HT-29 (cell line): ENCODE measurements at places on chromosomes 12 and 14. TPM values are rescaled to one million over a fixed set of nuclear protein-coding genes. Genes with fewer than 3 reads are reported as not detected.

GRCh38 chr14:36426836-36427235 is 93.2 kb downstream of the NKX2-1 start:
- DNase-seq, result no peak

DNA sequence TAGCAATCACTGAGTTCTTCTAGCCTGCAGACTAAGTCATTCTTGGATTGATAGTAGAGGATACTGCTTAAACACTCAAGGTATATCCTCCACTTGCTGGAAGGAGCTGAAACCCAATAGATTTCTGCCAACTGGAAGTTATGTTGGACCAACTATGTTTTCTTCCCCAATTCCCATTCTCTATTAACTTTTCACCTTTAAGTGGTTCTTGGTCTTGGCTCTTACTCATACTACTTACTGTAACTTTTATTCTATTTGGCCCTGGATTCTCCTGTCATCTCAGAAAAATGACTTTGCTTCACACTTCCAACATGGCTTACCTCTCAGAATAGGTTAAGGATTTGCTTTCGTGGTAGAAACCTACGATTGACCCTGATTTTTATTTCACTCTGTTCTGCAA is 244.9 kb downstream of the ADAMTS20 start:
- DNase-seq, result no peak

GRCh38 chr12:19624491-19624890 is 185.2 kb downstream of the AEBP2 start:
- no peak for DNase-seq

DNA sequence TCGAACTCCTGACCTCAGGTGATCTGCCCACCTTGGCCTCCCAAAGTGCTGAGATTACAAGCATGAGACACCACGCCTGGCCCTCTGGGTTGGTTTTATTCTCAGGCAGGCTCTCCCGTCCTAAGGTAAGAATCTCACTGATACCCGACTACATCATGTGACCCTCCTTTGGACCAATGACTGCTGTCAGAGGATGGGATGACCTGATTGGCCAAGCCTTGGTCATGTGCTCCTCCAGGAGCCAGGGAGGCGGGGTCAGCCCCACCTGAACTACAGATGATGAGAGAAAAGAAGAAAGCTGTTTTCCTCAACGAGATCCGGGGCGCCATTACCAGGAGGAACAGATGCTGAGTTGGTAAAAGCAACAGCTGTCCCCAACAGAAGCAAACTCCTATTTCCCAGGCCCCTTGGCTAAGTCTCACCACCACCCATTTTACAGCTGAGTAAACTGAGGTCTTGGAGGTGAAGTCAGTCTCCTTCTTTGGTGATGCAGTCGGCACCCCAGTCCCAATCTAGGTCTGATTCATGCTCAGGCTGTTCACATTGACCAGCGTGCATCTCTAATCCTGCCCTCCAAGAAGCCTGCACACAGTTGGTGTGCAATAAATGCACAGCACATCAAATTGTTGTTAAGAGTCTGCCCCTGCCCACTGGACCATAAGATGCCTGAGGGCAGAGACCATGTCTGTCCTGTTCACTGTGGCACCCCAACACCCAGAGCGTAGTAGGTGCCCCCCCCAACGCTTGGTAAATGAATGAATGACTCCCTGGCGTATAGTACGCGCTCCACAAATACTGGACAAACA is 118.8 kb downstream of the SCARB1 start:
- DNase-seq, result peak; percentile 57

GRCh38 chr14:94882401-94882800 is 112.5 kb upstream of the GSC start:
- DNase-seq, result no peak

DNA sequence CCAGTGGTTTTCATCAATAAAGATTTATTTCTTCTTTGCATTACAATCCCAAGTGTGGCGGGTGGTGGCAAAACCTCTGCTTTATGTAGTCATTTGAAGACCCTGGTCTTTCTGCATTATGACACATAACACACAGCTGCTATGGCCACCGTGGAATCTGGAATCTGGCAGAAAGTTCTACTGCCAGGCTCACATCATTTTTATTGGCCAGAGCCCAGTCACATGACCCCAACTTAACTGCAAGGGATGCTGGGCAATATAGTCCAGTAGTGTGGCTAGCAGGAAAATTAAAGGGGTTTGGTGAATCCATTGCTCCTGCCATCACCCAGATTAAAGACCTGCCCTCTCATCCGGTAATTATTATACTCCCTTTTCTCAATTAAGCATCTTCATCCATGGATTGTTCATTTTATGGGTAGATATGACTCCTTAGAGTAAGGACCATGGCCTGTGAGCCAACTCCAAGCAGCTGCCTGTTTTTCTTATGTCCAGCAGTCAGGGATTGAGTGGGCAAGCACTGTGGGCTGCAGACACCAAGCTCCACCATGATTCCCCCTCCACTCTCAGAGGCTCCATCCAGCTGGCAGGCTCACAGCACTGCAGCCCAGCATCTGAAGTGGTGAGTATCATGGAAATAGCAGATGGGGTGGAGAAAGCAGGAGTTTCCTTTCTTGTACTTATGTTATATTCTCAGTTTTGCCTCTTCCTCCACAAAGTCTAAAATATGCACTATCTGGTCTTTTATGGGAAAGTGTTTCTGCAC is 1030.7 kb downstream of the AACS start:
- DNase-seq, result peak; percentile 20

- no peak for DNase-seq
Measured at GRCh38 chr12:2236506-2237294, 183.9 kb downstream of the CACNA1C start.

- no peak for DNase-seq
Measured at GRCh38 chr14:56194042-56194441, 75.8 kb downstream of the PELI2 start.

DNA sequence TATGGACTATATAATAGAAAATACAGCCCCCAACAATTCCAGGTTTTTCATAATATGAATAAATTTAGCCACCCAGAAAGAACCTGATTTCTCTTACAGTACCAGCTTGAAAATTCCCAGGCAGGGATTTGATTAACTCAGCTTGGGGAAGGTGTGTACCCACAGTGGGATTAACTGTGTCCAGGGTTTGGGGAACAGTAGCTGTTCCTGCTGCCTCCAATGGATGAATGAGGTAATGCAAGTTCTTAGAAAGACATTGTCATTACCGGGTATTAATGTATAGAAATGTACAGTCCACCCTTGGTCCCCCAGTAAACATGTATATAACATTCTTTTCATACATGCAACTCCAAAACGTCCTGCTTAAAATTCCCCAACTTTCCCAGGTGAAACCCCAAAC is 115.6 kb downstream of the LRIG3 start:
- peak; percentile 44 for DNase-seq

TAS2R30 gene
- 0.79 and 0.86 TPM in 2 replicates for total RNA-seq

SLC16A7 gene
- total RNA-seq, result 3.0 and 15.8 TPM in 2 replicates

SLC25A29 gene
- 57.4 and 63.3 TPM in 2 replicates for total RNA-seq

TRMT61A gene
- 49.8 and 50.8 TPM in 2 replicates for total RNA-seq
